ENCODE measurements at places on chromosomes 7 and 10.

DNA sequence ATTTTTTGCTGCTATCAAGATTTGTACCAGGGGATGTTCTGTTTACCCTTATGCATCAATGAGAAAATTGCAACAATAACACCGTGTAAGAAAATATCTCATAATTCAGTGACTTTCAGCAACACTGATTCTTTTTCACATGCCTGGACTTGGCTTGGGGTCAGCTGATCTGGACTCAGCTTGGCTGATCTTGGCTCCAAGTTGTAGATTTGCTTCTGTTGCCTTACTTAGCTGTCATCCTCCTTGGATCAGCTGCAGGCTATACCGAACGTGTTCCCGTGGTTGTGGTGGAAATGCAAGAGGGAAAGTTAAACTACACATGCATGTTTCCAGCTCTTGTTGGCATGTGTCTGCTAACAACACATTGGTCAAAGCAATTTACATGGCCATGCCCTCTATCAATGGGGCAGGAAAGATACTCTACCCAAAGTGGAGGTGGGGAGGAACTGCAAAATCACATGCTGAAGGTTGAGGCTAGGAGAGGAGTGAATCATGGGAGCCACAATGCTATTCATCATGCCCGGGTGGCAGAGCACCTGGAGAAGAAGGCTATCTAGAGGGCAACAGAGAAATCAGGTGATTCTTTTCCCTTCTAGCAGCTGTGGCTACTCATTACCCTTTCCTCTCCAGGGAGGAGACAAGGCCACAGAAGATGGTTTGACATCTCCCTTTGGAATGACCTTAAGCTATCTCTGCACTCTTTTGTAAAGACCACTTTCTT is 1276.3 kb upstream of the AUTS2 start:
- no peak for DNase-seq

DNA sequence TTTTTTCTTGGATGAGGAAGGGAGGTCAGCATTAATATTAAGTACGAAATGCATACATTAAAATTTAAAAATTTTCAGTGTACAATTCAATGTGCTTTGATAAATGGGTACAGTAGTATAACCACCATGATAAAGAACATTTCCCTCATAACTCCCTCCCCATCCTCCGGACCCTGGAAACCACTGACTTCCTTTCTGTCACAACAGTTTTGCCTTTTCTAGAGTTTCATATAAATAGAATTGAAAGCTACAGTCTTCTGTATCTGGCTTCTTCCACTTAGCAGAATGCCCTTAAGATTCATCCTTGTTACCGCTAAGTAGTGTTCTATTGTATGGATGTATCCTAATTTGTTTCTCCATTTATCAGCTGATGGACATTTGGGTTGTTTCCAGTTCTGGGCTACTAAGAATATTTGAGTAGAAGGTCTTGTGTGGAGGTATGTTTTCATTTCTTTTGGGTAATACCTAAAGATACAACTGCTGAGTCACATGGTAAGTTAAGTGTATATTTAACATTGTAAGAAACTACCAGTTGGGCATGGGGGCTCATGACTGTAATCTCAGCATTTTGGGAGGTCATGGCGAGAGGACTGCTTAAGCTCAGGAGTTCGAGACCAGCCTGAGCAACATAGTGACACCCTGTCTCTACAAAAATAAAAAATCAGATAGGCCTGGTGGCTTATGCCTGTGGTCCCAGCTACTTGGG is 30.8 kb downstream of the ABI1 start:
- DNase-seq, result no peak

GRCh38 chr7:19491821-19492452 is 216.9 kb downstream of the POLR1F start:
- DNase-seq, result peak; percentile 62

- DNase-seq, result peak; percentile 3
Observed at GRCh38 chr10:22810643-22811465, 96.5 kb upstream of the PIP4K2A start.

GRCh38 chr7:85426487-85426960 is 239.7 kb upstream of the SEMA3D start:
- peak; percentile 18 for DNase-seq

DNA sequence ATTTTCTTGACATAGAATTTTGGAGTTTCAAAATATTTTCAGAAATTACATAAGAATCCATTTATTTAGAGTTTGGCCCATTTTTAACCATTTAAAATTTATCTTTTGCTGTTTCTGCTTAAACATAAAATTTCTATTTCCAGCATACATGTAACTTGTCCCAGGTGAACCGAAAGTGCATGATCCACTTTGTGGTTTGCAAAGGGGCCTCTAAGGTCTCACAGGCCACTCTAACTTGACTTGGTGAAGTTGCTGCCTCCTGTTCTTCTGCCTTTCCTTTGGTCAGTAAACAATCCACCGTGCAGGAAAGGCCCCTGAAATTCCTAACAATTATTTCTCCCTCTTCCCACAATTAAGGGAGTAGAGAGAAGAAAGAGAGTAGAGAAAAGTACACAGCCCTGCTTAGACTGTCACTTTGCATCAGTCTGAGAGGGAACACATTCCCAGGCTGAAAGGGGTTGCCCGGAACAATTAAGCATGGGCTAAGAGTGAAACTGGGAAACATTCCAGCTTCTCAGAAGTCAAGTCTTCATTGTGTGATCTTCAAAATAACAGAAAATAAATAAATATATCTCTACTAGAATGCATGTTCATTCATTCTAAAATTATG is 79.5 kb upstream of the SEMA3A start:
- peak; percentile 6 for DNase-seq

- DNase-seq, result no peak
Observed at GRCh38 chr7:1290679-1291356, 58.1 kb downstream of the UNCX start.

DNA sequence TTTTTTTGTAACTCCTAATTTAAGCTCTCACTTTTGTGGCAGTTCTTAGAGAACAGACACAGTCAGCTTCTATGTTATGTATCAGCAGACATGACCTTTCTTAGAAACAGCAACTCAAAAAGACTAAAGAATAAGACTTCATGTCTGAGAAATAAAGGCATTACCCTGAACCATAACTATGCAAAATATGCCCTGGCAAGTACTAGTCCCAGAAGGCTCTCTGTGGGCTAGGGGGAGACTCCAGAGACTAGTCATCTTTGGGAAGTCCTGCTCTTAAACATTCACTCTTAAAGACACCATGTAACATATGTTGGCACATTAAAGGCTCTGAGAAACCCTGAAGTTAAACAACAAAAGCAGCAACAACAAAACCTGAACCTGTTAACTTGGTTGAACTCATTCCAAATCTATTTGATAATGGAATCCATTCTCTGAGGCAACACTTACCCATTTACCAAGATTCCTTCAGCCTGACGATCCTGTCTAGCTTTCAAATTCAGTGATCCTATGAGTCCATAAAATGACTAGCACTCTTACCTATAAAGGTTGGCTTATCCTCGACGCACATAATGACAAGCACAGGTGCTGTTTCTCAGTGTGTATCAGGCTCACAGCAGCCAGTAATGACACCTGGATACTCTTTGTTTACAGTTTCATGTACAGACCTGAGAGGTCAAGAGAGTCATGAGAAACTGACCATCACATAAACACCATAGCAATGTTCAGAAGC is 62.3 kb downstream of the OSBPL3 start:
- DNase-seq, result peak; percentile 73

- no peak for DNase-seq
Observed at GRCh38 chr7:93053209-93053948, 64.4 kb downstream of the SAMD9 start.

GRCh38 chr10:80596391-80597257 is 58.9 kb downstream of the SH2D4B start:
- DNase-seq, result peak; percentile 42

DNA sequence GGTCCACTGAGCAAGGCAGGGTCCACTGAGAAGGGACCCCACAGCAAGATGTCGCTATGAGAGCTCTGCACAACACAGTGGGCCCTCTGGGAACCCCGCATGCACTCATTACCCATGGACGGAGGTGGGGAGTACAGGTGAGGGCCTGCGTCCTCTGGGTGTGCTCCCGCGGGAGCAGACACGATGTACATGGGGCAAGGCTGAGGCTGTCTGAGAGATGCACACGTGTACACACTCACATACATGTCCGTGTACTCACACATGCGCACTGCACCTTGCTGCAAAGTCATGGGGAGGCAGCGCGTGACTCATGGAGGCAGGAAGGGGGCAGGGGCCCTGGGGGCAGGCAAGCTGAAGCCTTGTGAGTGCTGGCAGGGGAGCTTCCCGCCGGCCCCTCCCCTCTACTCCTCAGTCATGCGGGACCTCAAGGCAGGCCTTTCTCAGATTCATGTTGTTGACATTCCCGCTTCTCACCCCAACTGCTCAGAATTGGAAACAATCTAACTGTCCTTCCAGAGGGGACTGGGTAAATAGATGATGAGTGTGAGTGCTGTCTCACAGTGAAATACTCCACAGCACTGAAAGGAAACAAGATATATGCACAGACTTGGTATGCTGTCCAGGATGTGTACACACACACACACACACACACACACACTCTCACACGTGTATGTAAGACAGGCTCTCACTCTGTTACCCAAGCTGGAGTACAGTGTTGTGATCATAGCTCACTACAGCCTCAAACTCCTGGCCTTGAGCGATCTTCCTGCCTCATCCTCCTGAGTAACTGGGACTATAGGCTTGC is 40.0 kb downstream of the GOLGA7B start:
- DNase-seq, result peak; percentile 74

- DNase-seq, result no peak
Observed at GRCh38 chr7:28179120-28180030, 1.2 kb downstream of the JAZF1 start.

DNA sequence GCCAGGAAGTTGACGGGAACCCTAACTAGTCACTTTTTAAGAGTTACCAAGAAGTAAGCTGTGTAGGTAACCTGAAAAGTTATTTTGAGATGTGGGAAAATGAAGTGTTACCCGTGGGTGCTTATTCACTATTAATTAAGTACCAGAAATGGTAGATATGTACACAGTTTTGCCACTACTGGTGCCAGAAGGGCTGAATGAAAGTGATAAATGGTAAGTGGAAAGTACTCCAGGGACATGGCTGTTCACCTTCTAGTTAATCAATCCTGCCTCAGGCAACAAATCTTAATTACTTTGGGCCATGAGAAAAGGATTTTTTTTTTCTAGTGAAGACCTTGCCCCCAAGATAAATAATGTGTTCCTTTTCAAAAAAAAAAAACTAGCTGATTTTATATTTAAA is 15.8 kb downstream of the NET1 start:
- no peak for DNase-seq

DNA sequence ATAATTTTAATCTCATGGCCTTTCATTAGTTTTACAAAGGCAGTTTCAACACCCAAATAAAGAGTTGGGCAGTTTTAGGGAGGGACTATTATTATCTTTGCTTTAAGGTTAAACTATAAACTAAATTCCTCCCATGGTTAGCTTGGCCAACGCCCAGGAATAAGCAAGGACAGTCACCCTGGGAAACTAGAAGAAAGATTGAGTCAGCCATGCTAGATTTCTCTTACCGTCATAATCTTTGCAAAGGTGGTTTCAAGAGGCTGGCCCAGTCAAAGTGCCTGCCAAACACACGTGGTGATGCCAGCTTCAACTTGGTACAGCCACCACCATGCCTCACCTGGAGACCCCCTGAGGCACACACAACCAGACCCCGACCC is 317.4 kb upstream of the SP8 start:
- no peak for DNase-seq

- DNase-seq, result no peak
Observed at GRCh38 chr7:110918949-110919548, 171.9 kb upstream of the LRRN3 start.

GRCh38 chr10:131254859-131255252 is 56.7 kb downstream of the TCERG1L start:
- no peak for DNase-seq

- DNase-seq, result no peak
Observed at GRCh38 chr7:13322126-13322525, 634.7 kb downstream of the ARL4A start.

GRCh38 chr10:21022821-21023220 is 125.7 kb upstream of the NEBL start:
- peak; percentile 48 for DNase-seq

GRCh38 chr10:121368347-121369025 is 229.8 kb downstream of the FGFR2 start:
- no peak for DNase-seq

Measured in amniotic epithelial cell (primary cell).